ENCODE measurements at places on chromosomes 5 and 9.

DNA sequence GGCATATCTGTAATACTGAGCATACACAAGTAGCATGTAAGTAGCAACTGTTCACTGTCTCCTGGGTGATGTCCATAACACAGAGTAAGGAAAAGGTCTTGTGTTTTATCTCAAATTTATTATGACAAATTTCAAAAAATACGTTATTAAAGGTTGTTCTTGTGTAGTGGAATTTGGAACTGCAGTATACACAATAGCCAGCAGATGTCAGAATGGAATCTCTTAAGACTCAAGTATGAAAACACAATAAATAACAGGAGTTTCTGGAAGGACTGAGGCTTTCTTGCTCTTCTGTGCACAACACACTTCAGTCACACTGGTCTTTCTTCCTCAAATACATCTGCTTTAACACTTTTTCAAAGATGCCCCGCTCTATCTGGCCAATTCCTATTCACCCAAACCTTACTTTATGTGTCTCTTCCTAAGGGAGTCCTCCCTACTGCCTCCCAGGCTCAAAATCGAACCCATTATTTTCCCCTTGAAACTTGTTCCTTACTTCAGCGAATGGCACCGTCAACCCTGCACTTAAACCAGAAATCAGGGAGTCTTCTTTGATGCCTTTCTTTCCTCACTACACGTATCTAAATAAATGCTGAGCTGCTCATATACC lies 6.5 kb upstream of the FBXO10 start:
- peak; percentile 65 for DNase-seq

- no peak for DNase-seq
Observed at GRCh38 chr5:68352166-68352565, 136.6 kb downstream of the PIK3R1 start.

DNA sequence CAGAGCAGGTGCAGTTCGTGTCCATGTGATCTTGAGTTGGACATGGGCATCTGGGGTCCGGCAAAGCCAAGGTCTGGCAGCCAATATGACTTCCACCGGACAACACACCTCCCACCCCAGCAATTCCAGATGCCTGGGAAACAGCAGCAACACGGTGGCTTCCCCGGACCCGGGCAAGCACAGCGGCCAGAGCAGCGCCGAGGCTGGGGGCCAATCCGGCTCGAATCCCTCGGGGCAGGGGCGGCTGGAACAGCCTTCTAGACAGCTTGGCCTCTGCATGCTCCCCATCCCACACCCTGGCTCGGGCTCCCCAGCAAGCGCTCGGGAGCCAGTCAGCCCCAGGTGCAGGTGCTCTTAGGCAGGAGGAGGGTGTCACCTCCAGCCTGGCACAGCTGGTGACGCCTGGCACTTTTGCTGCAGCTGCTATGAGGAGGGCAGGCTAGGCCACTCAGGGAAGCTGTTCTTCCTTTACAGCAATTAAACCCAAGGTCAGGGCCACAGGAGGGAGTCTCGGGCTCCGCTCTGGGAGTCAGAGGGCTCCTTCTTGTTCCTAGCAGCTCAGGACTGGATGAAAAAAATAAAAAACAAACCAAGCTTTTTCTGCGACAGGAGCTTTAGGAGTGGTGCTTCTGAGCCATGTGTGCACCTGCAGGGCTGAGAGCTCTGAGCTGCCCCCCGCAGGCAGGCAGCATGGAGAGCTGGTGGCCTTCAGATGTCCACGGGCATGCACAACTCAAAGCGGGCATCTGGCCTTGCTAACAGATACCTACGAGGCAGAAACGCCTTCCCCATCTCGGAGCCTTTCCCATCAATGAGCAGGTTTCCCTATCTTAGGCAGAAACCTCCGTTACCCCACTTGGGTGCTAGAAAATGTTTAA lies 28.2 kb downstream of the DBH start:
- no peak for DNase-seq

DNA sequence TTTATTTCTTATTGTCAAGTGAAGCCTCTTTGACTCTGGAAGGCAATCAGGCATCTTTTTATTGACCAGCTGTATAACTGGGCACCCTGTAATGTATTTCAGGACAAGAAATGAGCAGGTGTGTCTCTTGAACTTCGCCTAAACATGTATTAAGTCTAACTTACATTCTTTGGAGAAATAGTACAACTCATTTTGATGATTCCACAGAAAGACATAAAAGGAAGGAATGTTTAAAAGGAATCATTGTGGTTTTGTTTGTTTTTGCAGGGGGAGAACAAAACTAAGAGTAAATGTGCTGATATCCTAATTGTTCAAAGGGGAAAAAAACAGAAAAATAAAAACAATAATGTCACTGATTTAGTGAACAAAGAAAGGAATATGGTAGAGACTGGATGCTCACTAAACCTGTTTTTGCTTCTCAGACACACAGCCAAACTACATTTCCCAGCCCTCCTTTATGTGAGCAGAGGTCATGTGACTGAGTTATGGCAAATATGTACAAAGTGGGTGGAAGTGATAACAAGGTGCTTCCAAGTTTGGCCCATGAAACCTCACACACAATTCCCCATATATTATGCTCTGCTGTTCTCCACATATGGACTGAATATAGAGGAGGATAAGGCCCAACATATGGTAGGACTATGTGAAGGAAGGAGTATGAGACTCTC lies 150.6 kb upstream of the ACOT12 start:
- DNase-seq = peak; percentile 56

- peak; percentile 61 for DNase-seq
Observed at GRCh38 chr9:105157171-105157583, 87.3 kb upstream of the SLC44A1 start.

- no peak for DNase-seq
Observed at GRCh38 chr9:134689321-134690181, 47.9 kb downstream of the COL5A1 start.

DNA sequence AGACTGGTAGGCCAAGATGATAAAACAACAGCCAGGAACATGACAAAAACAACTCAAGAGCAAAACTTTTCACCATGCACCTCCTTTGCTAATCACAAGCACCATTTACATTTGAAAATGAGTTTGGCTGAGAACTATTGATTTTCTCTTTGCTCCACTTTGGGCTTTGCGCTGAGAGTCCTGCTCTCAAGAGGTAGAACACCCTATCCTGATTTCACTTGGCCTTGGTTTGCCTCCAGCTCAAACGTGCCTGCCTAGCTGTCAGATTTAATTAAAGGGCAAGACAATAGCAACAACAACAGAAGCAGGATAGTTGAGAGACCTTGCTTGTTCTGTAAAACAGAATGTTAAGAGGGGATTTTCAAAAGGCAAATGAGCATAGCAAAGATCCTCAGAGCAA lies 128.2 kb upstream of the ASTN2 start:
- no peak for DNase-seq

DNA sequence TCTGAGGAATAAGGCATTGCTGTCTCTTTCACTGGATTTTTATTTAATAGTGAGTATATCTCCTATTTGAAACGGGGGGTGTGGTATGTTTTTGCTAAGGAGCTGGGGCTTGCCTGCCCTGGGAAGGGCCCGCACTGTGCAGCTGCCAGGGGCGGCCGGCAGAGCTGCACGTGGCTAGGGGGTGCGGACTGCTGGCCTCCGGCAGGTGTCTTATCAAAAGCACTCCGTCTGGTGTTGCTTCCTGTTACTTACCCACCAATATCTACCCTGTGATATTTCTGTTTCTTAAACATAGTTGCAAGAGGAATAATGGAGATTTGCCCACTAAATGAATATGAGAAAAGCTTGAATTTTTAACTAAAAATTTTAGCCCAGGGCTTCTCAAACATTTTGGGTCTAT lies 232.0 kb downstream of the IRX1 start:
- no peak for DNase-seq

GRCh38 chr9:71096421-71097108 lies 24.9 kb downstream of the TRPM3 start:
- peak; percentile 50 for DNase-seq

DNA sequence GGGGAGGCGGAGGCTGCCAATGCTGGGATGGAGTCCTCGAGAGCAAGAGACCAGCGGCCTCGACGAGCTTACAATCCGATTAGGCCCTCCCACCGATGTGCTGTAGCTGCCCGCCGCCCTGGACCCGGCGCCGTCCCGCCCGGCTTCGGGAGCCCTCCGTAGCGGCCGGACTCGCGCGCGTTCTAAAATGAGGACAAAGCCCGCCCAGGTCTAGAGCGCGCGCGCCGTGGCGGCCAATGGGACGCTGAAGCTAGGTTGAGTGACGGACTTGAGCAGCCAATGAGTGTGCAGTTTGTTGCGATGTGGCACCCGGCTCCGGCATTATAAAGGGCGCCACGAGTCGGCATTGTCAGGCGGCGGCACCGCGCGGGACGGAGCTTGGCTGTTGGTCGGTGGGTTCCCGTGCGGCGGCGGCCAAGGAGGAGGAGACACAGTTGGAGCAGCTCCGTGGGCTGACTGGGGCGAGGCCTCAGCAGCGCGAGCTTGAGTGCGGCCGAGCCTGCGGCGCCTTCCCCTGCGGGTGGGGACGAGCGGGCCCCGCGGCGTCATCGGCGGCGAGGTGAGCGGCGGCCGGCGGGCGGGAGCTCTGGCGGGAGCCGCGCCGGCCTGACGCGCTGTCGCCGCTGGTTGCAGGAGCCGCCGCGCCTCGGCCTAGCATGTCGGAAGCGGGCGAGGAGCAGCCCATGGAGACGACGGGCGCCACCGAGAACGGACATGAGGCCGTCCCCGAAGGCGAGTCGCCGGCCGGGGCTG lies at the start of gene HNRNPAB:
Gene HNRNPAB, plus strand, starts transcription at position 352 of the 753 bp plus-strand sequence. Its CDS starts 305 bp downstream, at position 657.
- peak; percentile 88 for DNase-seq

DNA sequence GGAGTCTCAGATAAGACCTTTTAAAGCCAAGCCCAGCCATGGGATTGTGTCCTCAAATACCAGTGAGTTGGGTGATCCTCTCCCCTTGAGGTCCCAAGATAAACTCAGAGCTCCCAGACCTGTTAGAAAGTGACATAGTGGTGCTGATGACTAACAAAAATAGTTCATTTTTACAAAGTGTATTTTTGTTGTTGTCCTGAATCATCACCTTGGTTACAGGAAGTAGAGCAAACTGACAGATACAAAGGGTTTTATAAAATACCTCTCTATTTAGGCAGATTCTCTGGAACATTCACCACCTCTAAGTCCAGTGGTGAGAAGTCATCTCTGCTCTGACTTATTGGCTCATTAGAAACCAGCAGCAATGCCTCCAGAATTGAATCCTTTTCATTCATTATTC lies 259.3 kb downstream of the CEMIP2 start:
- DNase-seq = no peak

GRCh38 chr5:154456540-154456939 lies 10.7 kb downstream of the SAP30L start:
- DNase-seq = no peak

DNA sequence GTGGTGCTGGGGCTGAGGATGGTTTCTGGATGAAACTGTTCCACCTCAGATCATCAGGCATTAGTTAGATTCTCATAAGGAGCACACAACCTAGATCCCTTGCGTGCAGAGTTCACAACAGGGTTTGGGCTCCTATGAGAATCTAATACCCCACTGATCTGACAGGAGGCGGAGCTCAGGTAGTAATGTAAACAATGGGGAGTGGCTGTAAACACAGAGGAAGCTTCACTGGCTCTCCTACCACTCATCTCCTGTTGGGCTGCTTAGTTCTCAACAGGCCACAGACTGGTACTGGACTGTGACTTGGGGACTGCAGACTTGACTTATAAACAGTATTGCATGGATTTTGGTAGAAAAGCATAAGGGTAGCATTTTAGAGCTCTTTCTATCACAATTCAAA lies 870.7 kb upstream of the CDH10 start:
- DNase-seq = no peak

DNA sequence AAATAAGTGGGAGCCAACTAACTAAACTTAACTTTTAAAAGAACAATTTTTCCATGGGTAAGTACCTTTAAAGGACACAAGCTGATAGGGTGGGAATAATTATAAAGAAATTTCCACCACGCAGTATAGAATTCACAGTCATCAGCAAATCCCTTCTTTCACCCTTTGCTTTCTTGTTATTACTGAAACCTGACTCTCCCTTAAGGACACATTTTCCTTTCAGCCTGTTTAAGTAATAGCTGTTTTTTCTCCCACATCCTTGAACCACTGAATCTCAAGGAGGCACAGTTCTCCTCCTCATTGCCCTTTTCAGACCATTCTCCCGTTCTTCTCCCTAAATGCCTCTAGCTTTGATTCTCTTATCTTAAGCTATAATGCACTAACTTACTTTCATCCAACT lies 6.3 kb downstream of the C5orf15 start:
- no peak for DNase-seq

GRCh38 chr5:5419291-5420210 lies 2.9 kb upstream of the ICE1 start:
- peak; percentile 7 for DNase-seq

- DNase-seq = no peak
Observed at GRCh38 chr9:101130054-101130453, 101.5 kb downstream of the PLPPR1 start.

GRCh38 chr5:3302228-3302627 lies 293.4 kb upstream of the IRX1 start:
- DNase-seq = no peak

- no peak for DNase-seq
Observed at GRCh38 chr9:112111461-112111860, 63.6 kb downstream of the SUSD1 start.

DNA sequence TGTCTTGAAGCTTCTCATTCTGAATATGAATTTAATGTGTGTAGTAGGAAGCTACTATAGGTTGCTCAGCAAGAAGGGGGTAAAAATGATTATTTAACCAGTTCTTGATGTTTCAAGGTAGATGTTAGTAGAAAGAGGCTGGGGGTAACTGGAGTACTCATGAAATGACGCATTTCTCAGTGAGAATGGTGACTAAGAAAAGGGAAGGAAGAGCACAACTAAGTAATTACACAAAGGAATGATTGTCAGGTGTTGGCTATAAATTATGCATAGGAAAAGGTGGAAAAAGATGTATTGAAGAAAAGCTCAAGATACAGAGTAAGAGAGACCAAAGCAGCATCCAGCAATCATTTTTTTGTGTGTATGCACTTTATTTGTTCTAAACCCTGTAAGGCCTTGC lies 1.4 kb upstream of the PSIP1 start:
- no peak for DNase-seq

- no peak for DNase-seq
Observed at GRCh38 chr5:139391570-139392323, 2.0 kb upstream of the MZB1 start.

DNA sequence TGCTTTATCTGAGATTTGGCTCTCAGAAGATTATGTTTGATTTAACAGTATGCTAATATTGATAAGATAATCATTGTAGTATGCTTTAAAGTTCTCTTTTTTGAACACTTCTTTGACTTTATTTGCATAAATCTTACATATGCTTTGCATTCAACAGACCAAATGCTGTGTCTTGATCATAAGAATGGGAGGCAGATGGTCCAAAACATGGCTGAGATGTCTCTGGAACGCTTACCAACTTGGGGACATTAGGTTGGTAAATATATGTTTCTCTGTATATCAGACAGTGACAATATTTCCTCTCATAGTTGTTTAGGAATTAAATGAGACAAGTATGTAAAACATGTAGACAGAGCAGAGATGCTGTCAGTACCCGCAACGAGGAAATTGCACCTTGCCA lies 197.9 kb upstream of the CTNND2 start:
- DNase-seq = no peak
